ENCODE measurements at places on chromosomes 1 and 21.

GRCh38 chr1:3120140-3120539 lies 51.1 kb downstream of the PRDM16 start:
- no peak for DNase-seq

DNA sequence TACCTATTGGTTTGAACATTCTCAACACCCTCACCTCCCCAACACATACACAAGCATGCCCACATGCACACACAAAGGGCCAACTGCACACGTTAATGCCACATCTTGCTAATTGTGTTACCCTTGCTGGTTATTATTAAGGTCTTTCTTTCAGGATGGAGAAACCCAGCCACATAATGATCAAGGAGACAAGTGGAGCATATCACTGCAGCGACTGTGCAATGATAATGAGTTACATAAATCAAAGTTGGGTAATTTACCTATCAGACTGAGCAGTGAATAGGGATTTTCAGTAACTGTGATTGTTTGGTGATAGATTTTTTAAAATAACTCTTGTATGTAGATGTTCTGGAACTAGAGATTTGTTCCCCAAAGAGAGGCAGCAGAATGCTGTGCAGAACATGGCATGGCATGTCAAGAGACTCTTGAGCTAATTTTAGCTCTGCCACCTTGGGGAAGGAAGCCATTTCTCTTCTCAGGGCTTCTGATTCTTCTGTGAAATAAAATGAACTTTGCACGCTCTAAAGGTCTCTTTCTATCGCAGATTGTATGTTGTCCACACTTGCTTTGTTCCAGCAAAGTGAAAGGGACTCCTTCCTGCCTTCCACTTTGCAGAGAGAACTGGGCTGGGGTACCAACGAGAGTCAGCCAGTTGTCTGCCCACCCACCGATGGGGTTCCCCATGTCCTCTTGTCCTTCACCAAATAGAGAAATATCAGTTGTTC lies 126.0 kb upstream of the CAMK1G start:
- no peak for DNase-seq

DNA sequence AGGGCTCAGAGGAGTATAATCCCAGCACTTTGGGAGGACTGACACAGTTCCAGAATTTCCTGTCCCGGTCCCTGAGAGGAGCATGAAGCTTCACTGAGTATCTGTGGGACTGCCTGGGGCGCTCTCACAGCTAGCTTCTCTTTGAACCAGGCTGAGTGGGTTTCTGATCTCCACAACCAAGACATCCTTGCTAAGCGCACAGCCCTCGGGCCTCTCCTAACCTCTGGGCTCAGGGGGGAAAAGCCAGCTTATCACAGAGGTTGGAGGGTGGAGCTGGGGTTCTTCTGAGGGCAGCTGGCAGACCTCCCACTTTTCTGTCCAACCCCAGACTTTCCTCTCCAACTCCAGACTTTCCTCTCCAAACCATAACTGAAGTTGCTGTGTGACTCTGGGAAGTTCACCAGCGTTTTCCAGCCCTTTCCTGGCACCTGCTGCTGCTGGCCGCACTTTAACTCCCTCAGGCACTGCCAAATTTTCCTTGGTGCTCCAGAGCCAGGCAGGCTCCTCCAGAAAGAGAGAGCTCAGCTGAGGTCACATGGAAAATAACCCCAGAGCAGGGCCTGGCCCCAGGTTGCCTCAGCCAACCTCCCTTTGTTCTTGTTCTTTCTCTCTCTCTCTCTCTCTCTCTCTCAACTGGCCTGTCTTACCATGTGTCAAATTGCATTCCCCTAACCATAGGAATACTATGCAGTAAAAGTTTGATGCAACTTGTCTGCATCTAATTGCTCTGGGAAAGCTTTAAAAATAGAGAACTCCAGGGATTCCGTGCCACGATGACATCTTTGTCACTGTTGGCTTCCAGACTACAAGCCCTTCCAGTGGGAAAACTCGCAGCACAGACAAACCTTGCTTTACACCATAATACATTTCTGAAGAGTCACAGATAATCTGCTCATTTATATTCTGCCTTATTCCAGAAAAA lies 49.5 kb downstream of the OLFML2B start:
- no peak for DNase-seq

DNA sequence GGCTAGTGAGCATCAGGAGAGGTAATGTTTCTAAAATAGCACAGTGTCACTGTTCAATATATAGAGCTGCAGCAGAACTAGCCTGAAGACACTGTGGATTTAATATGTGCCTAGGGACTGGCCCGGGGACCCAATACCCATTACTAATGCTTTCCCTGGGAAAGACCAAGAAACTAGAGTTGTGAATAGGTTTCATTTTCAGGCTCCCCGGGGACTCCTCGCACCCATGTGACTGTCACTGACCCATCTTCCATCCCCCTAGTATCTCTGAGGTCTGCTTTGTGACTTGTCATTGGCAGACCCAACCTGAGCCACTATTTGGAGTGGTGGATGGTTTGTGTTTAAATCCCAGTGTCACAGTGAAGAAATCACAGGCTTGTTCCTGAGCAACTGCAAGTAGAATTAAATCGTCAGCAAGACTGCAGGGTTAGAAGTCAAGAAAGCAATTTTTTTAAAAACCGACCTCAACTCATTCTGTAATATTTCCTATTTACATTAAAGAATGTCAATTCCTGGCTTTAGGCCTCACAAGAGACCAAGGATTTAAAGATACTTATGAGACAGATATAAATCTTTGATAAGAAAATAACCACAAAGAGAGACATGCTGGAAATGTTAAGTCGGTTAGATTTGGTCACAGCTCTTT lies 130.0 kb upstream of the TNR start:
- no peak for DNase-seq

GRCh38 chr1:239293350-239294110 lies 92.8 kb upstream of the CHRM3 start:
- DNase-seq, result no peak

DNA sequence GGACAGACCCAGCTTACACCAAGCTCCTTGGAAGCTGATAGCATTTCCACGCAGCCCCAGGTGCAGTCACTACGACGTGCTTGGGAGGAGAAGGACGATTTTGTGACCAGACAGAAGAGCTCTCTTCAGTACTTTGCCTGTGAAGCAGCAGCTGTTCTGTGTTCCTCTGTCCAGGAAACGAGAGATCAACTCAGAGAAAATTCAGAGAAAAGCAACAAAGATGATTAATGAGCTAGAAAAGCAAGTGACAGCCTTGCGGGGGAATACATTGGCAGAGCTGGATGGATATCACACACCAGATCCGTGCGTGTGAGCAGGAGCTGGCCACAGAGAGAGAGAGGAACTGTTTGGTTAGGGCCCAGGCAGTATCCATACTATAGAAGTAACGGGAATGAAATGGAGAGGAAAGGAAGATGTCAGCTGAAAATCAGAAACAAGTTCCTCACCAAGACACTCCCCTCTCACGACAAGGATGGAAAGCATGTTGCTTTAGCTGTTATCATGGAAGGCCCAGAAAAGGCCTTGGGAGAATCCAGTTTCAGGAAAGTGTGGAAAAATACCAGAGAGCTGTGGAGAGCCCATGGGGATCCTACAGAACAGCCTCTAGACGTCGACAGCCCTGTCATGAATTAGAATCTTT lies 106.2 kb downstream of the TOMM20 start:
- no peak for DNase-seq

GRCh38 chr1:212792396-212792908 lies 758 bp downstream of the TATDN3 start:
- DNase-seq, result no peak

DNA sequence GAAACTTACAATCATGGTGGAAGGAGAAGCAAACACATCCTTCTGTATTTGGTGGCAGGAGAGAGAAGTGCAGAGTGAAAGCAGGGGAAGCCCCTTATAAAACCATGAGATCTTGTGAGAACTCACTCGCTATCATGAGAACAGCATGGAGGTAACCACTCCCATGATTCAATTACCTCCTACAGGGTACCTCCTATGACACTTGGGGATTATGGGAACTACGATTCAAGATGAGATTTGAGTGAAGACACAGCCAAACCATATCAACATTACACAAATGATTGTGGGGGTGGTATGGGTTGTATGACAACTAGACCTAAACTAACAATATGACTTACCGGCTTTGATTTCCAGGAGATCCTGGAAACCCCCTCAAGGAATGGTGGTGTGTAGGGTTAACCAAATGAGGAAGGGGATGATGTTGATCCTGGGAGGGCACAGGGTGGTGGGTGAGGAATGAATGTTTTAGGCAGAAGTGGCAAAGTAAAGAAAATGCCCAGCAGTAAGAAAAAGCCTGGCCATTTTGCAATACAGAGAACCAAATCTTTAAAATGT lies 80.5 kb downstream of the FGGY start:
- no peak for DNase-seq

Data from kidney capillary endothelial cell (primary cell).